ENCODE measurements at places on chromosomes 5 and 9.

DNA sequence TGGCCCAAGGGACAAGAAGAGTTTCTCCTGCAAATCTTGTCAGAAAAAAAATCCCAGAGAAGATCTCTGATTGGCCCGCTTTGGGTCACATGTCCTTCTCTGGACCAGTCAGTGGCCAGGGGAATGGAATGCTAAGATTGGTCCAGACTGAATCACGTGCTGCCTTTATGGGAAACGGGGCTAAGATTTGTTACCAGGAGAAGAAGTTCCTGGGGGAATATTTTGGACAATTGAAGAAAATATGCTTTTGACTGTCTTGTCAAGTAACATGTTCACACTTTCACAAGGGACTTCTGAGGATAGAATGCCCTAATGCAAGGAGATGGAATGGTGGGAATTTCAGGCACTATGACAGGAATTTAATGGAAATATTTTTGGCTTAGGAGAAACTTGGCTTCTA, 74.1 kb upstream of the SH3PXD2B start:
- no peak for DNase-seq

DNA sequence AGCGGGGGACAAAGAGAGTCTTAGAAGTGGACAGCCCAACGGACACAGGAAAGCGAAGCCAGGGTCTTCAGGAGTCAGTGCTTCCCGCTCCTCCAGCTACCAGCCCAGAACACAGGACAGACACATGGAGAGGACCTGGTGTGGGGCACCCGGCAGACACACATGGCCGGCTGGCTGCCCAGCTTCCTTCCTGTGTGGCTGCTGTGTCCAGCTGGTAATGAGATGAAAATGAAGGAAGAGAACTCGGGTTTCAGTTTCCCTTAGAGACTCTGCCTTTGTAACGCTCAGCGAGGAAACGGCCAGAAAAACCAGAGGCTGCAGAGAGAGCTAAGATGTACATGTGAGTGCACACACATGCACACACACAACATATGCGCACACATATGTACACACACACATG, 87.5 kb downstream of the SECISBP2 start:
- no peak for DNase-seq

DNA sequence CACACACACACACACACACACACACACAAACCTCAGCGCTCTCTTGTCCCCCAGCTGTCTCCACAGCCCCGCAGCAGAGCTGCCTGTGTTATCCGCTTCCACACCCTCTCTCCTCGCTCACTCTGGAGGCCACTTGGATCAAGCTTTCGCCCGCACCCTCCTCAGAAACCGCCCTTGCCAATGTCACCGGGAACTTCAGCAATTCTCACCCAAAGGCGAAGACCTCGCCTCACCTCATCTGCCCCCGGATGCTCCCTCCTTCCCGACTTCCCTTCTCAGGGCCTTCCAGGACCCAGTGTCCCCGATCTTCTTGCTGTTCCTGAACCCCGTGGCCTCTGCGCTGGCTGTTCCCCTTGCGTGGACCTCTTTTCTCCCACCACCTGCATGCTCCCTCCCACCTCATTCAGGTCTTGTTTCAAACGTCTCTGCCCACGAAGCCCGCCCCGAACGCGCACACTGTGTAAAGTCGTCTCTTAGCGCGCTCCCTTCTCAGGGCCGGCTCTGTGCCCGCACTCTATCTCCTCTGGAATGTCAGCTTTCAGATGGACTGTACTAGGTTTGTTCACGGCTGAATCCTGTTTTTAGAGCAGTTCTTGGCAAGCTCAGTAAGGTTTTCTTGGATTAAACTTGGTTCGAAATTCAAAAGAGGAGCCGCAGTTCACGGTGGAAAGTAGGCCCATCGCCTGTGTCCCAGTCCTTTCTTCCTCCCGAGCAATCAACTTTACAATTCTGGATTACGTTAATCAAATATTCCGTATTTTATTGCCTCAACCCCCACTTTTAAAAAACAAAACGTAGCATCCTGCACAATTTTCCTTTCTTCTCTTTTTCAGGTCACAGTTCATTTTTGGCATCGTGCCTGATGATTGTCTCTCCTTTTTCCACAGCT, 1.0 kb upstream of the TRIM7 start:
- no peak for DNase-seq

DNA sequence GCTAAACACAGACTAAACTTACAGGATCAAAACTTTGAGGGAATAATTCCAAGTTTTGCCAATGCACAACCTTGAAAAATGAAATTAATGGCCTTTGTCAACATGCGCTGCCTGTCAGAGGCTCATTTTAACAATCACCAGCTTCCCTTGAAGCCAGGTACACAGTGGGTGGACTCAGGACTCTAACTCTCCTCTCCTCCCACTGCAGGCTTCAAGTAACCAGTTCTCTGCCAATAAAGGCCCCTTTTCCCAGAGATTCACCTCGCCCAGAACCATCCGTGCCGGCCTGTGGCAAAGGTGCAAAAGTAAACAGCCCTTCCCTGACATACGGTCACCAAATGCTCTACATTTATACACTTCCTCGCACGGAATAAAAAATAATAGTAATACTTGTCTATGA, 18.4 kb upstream of the FBP2 start:
- no peak for DNase-seq

DNA sequence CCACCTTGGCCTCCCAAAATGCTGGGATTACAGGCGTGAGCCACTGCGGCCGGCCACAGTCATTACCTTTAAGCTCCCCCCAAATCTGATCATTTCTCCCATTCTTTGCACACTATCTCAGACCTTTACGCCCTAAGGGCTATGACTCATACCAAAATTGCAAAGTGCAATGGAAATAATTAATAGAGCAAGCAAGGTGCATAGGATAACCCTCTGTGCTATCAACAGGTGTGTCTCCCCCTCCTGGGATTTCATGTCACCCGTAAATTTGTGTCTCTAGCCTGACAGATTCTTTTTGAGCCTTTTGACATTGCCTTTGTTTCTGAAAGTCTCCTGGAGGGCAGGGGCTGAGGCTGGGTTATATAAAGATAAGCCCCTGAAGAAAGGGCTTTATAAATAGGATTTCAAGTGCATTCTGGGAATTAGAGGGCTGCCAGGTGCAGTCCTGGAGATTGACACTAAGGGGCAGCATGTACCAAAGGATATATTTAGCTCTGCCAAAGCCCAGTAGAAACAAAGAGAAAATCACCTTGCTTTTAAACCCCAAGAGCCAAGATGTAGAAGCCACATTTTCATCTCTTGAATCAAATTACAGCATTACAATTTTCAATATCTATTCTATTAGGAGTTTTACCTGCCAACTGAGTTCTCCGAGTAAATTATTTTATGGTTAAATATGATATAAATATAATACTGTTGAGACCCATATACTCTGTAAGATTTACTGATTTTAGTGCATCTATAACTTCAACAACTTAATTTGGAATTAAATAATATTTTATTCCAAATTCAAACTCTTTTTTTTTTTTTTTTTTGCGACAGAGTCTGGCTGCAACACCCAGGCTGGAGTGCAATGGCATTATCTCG, 18.2 kb downstream of the S100Z start:
- peak; percentile 66 for DNase-seq

DNA sequence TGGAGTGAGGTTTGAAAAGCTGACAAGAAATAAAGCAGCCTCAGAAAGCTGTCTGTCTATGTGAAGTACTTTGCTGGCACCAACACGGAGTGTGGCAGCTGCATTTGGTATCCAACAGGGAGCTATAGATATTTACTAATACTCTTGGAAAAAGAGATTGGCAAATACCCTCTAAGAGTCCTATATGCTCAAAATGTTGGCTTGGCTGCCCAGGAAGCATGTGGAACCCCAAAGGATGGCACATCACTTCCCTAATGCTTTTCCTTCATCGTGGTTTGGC, 398.3 kb downstream of the TLE4 start:
- no peak for DNase-seq

DNA sequence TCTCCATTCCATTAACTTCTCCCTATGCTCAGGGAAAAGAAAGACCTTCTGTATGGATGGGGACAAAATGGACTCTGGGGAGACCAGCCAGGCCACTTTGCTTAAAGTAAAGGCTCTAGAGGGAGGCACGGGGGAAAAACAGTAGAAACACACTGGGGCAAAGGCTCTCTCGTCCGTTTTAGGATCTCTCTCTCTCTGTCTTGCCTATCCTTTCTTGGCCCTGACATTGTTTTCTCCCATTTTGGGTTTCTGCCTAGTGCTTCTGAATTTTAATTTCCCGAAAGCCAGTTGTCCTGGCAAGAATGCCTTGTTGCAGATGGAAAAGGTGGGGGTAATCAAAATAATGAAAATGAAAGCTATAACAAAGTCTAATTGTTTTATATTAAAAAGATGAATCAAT, 28.2 kb downstream of the NMUR2 start:
- DNase-seq, result no peak

- no peak for DNase-seq
These were observed 77.0 kb upstream of the DPYSL3 start for GRCh38 chr5:147586832-147587231.

- peak; percentile 14 for DNase-seq
These were observed 239.3 kb upstream of the GRIN3A start for GRCh38 chr9:101977614-101978210.

- no peak for DNase-seq
These were observed 312.9 kb upstream of the RPS23 start for GRCh38 chr5:82591021-82591515.

Data from AML-193 (cell line).